Hematopoietic multipotent progenitor cell treated with erythropoietin and hydrocortisone succinate and interleukin-3 and kit ligand, for 6 days (in vitro differentiated cells): ENCODE measurements at places on chromosomes 3 and 15.

GRCh38 chr3:150098621-150099020, 127.9 kb upstream of the PFN2 start:
- DNase-seq, result no peak

- DNase-seq, result no peak
These were observed 165.2 kb upstream of the MYRIP start for GRCh38 chr3:39644176-39644575.

GRCh38 chr3:138460536-138461205, 26.3 kb downstream of the ESYT3 start:
- DNase-seq, result no peak

GRCh38 chr3:190281308-190282051, 40.8 kb downstream of the CLDN1 start:
- no peak for DNase-seq

GRCh38 chr15:59556380-59556779, 55.2 kb upstream of the GCNT3 start:
- no peak for DNase-seq

DNA sequence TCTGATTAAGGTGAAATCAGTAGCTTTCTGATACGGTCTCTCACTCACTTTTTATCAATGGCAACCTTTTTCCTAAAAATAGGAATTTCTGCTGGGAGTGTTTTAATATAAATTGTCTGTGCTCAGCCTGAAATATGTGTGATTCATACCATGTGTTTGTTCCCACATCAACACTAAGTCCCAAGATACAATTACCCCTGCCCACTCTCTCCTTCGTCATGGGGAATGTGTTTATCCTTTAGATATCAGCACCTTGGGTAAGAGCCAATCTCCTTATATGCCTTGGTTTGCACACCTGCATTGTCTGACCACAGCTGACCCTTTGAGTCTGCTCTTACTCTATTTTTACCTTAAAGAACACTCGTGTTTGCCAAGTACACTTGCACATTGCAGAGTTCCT, 356.4 kb downstream of the LPP start:
- DNase-seq, result no peak

GRCh38 chr3:30749230-30749629, 142.8 kb downstream of the TGFBR2 start:
- DNase-seq, result no peak

DNA sequence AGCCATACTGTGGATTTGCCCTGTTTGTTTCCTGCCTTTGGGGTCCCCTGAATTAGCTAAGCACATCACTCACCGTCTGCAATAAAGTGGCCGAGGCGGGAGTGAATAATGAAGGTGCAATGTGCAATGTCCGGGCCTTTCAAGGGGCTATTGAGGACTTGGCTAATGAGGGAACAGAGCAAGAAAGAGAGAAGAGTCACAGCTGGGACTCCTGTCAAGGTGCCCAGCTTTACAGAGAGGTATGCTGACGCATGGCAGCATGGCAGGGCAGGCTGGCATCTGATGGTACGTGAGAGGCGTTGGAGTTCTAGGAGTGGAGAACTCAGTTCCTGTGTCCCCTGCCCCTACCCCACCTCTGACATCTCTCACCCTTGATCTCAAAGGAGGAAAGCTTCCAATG, 13.8 kb upstream of the ATP2B2 start:
- DNase-seq, result no peak

DNA sequence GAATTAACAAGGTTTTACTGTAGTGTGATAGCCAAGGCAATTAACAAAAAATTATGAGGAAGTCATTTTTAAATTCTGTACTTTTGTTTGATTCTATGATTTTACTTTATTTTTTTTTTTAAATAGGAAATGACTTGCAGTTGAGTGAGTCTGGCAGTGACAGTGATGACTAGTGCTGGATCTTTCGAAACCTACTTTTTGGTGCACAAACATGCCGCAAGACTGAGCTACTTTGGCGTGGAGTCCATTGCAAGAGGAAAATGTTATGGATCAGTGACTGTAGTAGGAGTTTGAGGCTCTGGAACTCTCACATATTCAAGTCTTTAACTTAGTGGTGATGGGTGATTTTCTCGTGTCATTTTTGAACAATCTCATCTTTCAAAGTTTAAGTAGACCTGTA, 11.6 kb downstream of the EAF1 start:
- DNase-seq, result peak; percentile 14

DNA sequence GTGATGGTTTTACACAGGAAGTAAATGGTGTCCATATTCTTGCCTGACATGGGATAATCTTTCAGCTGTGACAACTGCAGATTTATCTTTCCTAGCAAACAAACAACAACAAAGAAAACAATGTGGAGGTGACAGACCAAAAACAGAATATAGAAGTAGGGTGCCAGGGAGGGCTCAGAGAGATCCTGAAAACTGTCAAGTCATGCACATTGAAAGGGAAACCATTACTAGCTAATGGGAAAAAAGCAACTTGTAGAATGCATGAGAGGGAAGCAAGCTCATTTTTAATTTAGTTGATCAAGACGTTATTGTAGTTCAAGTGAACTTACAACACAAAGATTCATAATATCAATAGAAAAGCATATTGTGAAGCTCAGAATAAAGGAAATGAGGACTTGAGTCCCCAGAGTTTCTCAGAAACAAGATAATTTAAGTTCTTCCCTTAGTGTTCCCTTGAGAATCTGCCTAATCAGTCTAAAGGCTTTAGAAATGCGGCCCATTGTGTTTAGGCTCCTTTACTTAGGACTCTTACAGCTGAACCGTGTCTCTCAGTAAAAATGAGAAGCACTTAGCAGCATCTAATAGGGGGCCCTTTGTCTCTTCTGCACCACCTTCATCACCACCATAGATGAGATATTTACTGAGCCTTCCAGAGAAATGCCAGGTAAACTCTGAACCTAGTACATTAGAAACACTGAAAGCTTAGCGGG, 115.6 kb upstream of the CADPS start:
- DNase-seq, result no peak

GRCh38 chr3:190902292-190902691, 39.8 kb upstream of the GMNC start:
- peak; percentile 18 for DNase-seq

- no peak for DNase-seq
These were observed 437.9 kb downstream of the CHL1 start for GRCh38 chr3:634511-634910.

- no peak for DNase-seq
These were observed 155.6 kb upstream of the STT3B start for GRCh38 chr3:31377045-31377642.

DNA sequence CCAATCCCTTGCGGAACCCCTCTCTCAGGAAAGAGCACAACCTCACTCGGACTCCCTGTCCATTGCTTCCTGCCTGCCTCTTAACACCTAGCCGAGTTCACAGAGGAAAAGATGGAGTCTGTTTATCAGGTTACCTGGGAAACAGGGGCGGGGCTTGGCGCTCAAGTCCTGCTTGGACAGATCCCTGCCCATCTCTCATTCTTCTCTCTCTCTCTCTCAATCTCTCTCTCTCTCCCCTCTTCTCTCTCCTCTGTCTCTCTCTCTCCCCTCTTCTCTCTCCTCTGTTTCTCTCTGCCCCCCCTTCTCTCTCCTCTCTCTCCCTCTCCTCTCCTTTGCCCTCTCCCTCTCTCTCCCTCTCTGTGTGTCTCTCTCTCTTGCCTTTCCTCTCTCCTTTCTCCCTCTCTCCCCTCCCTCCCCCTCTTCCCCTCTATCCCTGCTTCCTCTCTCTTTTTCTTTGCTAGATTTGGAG, at the start of gene EFHB:
Gene EFHB, minus strand, starts transcription at position 120 of the 469 bp plus-strand sequence. CDS start 199 bp downstream, outside the sequence.
- DNase-seq, result peak; percentile 80

GRCh38 chr15:84143753-84144314, 91.7 kb upstream of the GOLGA6L4 start:
- DNase-seq, result no peak

DNA sequence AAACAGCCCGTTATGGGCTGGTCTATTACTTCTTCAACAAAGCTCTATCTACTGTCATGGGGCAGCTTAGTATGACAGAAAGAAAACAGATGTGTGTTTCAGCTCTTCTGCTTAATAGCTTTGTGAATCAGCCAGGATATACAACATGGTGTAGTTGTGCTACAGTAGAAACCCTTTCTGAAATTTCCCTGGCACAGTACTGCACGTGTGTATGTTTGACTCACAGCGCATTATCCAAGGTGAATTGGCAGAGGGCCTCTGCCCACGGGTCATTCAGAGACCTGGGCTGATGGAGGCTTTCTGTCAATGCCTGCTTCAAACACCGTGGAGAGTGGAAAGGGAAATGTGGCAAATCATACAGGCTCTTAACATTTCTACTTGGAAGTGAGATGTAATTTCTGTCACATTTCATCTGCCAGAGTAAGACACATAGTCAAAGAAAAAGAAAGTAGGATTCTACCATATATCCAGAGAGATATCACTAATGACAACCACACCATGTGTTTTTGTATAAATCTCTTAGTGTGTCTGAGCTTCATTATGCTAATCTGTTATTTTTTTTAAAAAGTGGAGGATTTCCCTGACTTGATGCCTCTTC, 505.1 kb downstream of the CNTN4 start:
- no peak for DNase-seq

- no peak for DNase-seq
These were observed 1.5 kb downstream of the STXBP5L start for GRCh38 chr3:120909602-120909878.

DNA sequence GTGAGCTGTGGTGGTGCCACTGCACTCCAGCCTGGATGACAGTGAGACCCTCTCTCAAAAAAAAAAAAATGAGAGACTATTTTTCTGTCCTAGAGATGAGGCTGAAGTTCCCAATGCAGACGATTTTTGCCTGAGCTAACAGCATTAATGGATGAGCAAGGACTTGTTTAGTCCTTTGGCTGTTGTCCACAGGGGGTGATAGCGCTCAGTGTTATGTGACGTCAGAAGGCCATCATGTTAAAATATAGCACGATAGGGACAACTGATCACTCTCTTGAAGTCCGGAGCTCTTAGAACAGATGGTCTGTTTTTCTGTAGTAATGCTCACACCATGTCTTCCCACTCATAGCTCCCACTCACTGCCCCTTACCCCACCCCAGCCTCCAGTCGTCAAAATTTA, 6.8 kb downstream of the TRNT1 start:
- peak; percentile 29 for DNase-seq

- no peak for DNase-seq
These were observed 92.0 kb upstream of the RNU6-1 start for GRCh38 chr15:67931861-67932260.

DNA sequence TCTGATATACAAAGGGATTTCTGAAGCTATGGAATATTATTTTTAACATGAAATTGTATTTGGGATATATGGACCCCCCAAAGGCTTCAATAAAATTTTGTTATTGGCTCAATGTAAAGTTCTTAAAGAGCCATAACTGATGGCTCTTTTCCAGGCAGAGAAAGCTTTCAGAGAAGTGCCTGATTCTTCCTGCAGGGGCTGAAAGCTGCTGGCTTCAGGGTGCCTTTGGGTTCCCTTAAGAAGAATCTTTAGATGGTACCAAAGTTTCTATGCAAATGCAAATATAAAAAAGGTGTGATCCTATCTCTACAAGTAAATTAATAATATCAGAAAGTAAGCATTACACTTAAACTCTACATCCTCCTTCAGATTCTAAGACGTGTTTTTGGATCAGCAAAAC, 72.6 kb downstream of the NR2F2 start:
- no peak for DNase-seq

- peak; percentile 92 for DNase-seq
These were observed 980 bp upstream of the RAB27A start for GRCh38 chr15:55290528-55291057.

DNA sequence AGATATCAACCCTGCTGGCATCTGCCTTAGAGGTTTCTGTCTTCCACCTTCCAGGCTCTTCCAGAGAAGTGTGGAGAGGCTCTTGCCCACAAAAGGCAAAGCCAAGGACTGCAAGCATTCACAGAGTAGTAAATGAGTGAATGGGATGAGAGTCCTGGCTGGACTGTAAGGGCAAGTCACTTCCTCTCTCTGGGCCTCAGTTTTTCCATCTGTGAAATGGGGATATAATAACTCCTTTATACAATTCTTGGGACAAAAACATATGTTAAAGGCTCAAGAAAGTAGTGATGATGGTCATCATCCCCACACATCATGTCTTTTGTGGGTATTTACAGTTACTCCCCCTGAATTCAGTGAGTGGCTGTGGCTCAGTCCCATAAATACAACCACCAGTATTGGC, 10.7 kb upstream of the FGD5 start:
- DNase-seq, result no peak

DNA sequence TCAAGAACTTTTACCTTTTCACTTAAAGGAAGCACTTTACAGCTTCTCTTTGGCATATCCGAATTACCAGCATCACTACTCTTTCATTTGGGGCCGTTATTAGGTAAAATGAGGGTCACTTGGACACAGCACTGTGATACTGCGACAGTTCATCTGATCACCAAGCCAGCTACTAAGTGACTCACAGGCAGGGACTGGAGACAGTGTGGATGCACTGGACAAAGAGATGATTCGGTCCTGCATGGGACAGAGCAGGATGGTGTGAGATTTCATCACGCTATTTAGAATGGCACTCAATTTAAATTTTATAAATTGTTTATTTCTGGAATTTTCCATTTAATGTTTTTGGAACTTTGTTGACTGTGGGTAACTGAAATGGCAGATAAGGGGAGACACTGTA, 166.9 kb upstream of the IL12A start:
- no peak for DNase-seq

DNA sequence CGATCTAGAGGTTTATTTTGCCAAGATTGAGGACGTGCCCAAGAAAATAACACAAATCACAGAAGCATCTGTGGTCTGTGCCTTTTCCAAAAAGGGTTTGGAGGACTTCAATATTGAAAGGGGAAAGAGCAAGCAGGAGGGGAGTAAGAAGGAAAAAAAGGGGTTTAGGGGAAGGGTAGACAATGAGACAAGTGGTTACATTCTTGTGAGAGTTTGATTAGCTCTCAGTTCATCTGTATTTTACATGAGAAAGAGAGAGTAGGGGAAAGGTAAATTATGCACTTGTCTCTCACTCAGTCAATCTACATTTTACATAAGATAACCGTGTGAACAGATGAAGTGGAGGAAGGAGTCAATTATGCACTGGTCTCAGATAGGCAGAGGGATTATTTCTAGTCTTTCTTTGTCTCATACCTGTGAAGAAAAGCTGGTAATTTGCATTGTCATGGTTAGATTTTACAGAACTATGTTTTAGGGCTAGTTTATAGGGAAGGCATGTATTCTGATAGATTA, 931.3 kb downstream of the CADM2 start:
- no peak for DNase-seq

- peak; percentile 57 for DNase-seq
These were observed 6.6 kb upstream of the CD47 start for GRCh38 chr3:108097322-108098002.

- DNase-seq, result no peak
These were observed 34.1 kb downstream of the TPM1 start for GRCh38 chr15:63076714-63077046.

- DNase-seq, result peak; percentile 12
These were observed 88.6 kb upstream of the GSK3B start for GRCh38 chr3:120182613-120183511.

- DNase-seq, result peak; percentile 16
These were observed 60.2 kb downstream of the CORO2B start for GRCh38 chr15:68638953-68639515.

DNA sequence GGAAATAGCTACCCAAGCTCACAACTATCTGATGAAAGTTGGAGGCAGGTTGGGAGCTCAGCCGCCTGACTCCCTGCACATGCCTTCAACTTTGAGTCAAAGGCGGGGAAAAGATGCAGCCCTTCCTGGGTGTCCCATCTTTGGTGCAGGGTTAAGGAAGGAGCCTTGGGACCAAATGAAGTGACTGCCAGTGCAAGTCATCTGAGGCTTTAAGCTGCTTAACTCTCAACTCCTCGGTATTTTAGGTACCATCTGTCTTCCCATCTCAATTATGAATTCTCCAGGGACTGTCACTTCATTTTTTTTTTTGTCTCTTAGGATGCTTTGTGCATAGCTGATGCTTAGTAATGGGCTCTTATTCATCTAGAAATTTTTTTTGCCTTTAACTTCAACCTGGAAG, 408.8 kb upstream of the C2CD4B start:
- DNase-seq, result no peak
